ENCODE measurements at places on chromosomes 4 and X.

- DNase-seq, result no peak
Measured at GRCh38 chrX:150455215-150455608, 92.1 kb downstream of the MAMLD1 start.

DNA sequence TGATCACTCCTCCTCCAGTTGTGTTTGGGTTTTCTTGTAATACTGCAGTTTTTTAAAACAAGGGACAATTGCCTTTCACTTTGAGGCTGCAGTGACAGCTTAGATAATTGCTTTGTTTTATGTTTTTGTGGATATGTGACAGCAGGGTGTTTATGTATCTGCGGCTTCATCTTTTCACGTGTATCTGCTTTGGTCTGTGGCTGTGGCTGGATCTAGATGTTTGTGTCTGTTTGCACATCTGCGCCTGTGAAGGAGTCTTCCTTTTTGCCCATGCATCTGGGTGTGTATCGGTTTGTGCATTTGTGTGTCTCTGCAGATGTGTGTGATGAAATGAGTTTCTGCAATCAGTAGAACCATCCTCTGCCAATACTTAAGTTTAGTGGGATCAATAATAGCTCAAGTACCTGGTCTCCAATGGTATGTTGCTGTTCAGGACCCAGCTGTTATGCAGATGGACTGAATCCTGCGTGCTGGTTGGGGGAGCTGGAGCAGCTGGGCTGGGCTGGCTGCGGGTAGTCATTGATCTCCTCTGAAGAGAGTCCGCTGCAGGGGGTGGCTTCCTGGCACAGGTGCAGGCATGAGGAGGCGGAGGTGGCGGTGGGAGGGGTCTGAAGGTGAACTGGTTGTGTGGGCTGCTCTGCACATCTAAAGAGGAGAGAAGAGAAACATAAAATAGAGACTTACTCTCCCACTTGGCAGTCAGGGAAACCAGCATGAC is 390.3 kb downstream of the SH2D1A start:
- peak; percentile 58 for DNase-seq

DNA sequence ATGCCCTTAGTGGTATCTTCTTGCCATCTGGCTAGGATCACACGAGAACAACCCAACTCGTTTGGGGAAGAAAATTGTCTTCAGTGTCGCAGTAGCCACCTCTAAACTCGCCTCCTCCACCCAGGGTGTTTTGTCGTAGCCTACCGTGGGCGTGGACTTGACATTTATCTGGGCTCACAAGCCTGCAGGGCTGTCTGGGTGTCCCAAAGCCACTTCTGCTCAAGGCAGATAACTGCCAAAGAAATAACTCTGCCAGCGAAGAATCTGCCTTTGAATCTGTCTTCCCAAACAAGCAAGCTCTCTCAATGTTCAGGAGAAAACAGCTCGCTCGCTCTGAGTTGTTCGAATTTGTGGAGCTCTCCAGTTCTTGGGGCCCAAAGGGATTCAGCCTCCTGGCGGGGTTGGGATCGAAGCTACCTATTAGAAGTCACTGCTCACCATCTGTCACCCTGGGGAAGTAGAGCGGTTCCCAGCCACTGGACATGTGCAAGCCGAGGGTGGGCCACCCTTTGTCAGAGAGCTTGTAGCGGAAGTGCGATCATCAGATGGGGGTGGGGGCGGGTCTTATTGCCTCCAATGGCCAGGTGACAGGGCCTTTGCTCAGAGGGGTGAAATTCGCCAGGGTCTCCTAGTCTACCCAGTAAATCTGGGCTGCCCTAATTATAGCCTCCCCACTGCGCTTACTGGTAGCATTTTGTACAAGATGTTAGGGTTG is 14.8 kb downstream of the BLOC1S4 start:
- DNase-seq, result no peak

DNA sequence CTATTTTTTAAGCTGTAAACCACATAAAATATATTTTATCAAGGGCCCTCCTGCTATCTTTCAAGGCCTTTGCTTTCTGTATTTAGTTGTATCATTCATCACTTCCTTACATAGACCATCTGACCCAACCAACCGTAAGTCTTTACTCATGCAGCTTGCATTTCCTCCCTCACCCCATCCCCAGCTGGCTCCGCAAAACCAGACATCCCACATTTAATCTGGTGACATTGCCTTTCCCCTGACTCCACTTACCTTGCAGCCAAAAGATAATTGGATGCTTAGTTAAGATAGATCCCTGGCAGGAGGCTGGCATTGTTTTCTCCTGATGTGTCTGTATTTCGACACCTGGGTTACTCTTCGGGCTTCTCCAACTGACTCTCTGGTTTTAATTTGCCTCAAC is 183.7 kb upstream of the LDB2 start:
- DNase-seq, result no peak

DNA sequence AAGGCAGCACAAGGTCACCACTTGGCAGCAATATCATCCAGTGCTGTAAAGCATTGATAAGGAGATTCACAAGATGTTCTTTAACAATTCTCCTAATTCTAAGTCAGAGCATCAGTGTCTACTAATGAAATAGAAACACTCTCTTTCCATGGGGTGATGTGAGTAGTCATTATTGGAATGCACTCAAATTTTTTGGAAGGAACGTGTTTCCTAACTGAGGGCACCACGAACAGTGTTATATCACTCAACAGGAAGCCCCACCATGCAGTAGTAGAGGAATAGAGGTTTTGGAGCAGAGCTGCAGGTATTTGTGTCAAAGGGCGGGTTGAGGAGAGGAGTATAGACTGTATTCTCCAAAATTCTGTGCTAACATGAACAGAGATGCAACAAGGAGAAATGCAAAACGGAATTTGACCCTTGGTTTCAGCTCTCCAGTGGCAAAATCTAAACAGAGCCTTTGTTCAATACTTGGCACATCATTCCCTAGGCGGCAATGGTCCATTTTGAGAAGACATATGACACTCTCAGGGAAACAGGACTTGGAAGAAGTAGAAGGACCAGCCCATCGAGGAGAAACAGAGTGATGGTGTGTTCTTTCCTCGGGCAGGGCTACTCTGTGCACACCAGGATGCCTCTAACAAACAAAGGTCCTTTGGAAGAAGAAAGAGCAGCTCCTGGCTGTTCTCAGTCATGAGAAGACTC is 98.9 kb downstream of the CPEB2 start:
- no peak for DNase-seq

DNA sequence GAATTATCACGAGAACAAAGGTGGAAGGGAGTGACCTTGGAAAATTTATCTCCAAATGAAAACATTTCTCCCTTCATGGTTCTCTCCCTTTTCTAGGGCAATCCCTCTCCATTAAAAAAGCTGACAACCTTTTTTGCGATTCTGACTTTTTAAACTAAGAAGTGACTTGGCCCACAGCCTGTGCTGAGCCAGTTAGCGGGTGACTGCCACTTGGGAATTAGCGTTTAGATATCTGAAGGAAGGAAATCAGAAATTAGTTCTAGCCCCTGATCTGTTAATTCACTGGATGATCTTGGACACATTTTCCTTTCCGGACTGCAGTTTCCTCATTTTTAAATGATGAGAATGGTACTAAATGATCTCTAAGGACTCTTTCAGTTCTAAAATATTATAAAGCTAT is 245.0 kb downstream of the FBXO8 start:
- no peak for DNase-seq

- DNase-seq, result no peak
Measured at GRCh38 chr4:139581096-139581495, 25.1 kb upstream of the SETD7 start.

DNA sequence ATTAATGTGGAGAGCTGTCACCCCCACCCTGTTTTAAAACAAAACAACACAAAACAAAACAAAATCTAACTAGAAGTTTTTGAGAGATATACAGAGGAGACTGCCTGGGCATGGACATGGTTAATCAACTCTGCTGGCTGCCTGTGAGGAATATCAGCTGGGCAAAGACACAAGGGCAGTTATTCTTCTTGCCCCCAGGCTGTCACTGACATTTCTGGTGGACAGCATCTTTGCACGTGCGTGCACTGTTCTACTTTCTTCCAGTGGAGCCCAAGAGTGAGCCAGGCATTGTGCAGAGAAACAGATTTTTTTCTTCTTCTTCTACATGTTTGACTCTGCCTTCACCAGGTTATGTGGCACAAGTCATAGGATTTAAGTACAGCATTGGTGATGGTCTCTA is 13.8 kb downstream of the IRS4 start:
- DNase-seq, result no peak

DNA sequence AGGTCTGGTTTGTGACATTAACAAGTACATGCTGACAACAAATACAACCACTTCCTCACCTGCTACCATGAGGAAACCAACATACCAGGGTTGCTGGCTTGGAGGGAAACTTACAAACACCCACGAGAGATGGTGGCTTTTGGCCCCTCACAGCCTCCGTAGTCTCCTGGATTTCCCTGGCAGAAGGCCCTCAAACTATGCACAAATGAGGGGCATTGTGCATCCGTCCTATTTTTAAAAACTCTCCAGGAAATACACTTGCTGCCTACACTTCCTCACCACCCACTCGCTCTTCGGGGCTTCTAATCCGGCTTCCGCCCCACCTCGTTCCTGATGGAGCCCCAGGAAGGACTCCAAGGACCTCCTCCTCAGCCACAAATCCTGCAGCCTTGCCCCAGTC is 355.0 kb upstream of the GATB start:
- DNase-seq, result no peak

- no peak for DNase-seq
Measured at GRCh38 chr4:165462009-165462408, 83.2 kb downstream of the CPE start.

GRCh38 chrX:46860557-46860956 is 23.7 kb downstream of the RP2 start:
- DNase-seq, result no peak

- DNase-seq, result no peak
Measured at GRCh38 chr4:47643845-47644244, 158.8 kb downstream of the ATP10D start.

DNA sequence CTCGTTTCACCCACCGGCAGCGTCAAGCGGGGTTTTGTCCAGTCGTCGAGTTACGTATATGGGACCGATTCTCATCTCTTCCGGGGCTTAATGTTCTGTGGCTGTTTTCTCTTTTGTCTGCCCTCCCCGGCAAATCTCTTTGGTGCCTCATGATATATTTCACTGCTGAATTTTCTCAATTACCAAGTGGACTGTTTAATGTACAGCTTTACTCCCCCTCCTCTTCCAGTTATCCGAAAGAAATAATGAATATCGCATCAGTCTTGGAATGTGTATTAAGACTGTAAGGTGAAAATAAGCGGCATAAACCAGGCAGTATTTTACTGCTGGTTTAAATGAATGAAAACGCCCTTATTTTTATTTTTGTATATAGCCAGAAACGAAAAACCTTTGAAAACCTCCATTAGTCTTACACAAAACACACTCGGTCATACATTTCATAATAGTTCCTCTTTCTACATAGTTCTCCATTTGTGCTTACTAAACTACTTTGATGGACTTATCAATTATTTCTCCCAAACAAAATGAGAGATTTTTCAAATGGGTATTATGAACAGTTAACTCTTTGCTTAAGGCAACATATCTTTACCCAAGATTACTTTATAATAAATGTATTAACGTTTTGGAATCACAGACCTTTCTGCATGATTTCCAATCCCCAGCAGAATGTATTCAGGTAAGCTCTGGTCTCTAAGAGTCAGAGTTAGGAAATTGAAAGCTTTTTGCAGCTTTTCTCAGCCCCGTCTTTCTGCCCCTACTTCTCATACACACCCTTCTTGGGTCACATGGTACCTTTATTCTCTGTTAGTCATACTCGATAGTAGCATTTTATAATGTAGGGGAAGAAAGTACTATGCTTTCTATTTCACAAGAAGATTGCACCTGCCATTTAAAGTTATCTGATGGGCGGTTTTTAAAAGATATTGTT is 979 bp downstream of the RP2 start:
- DNase-seq, result no peak

GRCh38 chrX:19849464-19850080 is 37.8 kb downstream of the SH3KBP1 start:
- no peak for DNase-seq

DNA sequence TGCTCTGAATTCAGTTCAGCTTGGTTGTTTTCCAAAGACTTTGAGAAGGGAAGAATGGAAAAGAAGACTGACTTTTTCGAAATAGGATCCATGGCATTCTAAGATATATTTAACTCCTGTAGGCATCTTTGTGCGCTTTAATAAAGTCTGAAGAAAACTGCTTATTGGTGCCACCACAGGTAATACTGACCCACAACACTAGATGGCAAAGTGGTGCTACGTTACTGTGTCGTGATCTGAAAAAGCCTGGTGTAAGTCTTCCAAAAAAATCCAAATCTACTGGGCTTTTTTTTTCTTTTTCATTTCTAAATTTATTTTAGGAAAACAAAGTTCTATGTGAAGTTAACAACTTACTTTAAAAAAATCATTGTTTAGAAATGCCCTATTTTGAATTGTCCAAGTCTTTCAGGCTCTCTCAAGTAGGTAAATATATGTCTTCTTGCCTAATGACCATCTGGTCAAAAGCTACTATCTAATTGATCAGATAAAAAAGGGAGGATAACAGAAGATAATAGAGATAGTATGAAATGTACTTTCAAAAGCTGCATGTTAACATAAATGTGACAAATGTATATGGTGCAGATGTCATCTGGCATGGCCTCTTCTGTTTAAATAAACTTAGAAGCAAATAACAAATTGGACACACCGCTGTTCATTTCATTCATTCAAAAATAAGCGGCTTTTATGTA is 47.0 kb upstream of the MID1IP1 start:
- no peak for DNase-seq

DNA sequence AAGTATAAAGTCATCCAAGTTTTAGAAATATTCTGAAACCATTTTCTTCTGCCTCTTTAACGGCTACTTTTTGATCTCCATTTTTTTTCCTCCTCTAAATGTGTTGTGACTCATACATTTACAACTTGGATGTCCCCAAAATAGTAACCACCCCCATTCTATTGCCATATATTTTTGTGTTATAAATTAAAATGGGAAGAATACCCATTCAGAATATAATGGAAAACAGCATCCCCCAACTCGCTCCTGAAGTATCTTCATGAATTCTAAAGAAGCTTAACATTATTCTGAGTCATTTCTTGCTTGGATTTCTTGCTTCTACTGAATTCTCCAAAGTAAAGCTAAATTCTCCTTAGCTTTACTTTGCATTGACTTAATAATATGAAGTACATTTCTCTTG is 92.0 kb upstream of the PTPN13 start:
- no peak for DNase-seq

DNA sequence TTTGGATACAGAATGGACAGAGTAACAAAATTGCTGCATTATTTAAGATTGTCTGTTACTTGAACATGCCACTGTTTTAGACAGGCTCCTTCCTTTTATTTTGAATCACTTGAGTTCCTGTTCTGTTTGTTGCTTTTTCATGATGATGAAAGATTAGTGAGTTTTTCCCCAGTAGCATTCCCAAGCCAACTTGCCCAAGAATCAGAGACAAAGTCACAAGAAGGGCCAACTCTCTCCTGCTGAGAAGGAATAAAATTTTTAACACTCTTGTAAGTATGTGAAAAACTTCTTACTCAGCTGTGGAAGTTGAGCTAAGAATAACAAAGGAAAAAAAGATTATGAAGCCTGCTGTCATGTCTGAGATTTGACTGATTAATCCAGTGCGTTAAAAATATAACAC is 104.2 kb downstream of the KLHL8 start:
- no peak for DNase-seq

- no peak for DNase-seq
Measured at GRCh38 chrX:13142891-13143290, 98.5 kb upstream of the FAM9C start.

Measured in ecto neural progenitor cell (in vitro differentiated cells).